ENCODE measurements at places on chromosomes 4 and X.

- no peak for DNase-seq
These were observed 101.9 kb upstream of the SFRP2 start for GRCh38 chr4:153890761-153891160.

DNA sequence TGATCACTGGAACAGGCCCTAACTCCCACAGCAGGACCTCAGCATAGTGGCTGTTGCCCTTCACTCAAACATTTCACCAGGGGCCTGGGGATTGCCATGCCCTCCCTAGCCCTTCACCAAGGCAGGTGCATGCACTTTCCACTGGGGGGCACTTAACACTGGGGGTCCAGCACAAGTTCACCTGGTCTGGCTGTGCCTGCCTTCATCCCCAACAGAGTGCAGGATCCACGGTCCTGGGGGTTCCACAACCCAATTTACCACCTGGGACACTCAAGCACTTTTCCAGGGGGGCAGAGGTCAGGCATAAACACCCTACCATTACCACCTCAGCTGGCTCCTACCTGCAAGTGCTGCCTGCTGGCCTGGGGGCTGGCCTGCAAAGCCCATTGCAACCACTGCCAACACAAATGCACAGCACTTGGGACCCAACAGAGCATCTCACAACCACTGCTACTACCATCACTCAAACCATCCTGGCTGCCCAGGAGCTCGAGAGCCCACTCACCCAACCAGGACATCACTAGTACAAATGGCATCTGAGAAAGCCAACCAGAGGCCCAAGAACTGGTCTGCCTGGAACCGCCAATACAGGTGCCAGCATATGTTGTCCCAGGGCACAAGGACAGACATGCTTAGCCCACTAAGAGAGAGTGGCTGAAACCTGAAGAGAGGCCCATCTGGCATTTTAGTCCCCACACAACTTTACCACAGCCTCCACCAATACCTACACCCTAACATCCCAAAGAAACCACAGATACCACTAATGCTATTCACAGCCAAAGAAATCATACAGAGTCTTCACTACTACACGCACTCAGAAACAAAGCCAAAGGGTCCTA is 43.1 kb downstream of the NAT8L start:
- no peak for DNase-seq

DNA sequence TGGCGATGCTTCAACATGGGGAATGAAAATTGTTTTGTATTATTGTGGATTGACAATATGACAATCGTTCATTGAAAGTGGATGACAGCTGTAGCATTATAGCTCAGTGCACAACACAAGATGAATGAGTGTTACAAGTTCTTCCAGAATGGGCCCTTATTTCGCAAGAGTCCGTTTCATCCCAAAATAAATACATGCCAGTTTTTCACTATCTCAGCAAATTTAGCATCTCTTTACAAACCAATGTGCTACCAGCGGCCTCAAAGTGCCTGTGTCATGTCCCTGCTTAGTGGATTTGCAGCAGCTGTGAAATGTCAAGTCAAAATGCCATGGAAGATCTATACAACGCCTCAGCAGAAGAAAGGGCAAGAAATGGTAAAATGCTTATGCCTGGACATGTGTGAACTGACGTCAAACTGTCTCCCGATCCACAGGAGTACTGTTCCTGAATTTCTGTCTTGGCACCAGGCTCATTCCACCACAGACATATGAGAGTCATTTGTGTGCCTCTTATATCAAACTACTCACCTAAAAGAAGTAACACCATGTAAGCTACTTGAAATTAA is 109.6 kb downstream of the MAML3 start:
- no peak for DNase-seq

- DNase-seq = no peak
These were observed 88.4 kb downstream of the FRMPD3 start for GRCh38 chrX:107537815-107538214.

DNA sequence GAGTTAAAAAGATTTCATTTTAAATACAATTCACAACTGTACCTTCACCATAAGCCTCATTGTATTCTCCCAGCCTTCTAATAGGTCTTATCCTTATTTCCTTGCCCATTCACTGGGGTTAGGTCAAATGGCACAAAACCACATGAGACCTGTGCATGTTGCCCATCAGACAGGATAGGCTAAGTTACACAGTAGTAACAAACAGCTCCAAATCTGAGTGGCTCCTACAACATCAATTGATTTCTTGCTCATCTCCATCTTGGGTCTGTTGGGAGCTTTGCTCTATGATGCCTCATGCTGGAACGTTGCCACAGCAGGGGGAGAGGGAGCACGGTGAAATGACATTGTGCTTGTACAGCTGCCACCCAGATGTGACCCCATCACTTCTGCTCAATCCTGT is 70.6 kb downstream of the DHX15 start:
- DNase-seq = no peak

- DNase-seq = peak; percentile 7
These were observed 82.2 kb downstream of the STOX2 start for GRCh38 chr4:183986971-183987946.

- DNase-seq = no peak
These were observed at the start of gene HDAC8 for GRCh38 chrX:72572248-72573157. Gene HDAC8 (minus strand): TSS chrX:72572843. CDS start chrX:72572761, 82 bp downstream.

Data from cortex of kidney (tissue), 1 donor.